Stimulated activated effector memory CD8-positive, alpha-beta T cell treated with anti-CD3 and anti-CD28 coated beads, Interleukin-12 subunit alpha, Interleukin-12 subunit beta, amount 100 ng/mL, for 72 hours (primary cell): ENCODE measurements at places on chromosomes 1 and 21.
A peak's percentile ranks its signal among the peaks of the same experiment; 100 is the strongest.

- DNase-seq: no peak
Observed at GRCh38 chr21:15788847-15789523, 59.2 kb downstream of the USP25 start.

GRCh38 chr1:61198554-61198953 lies 116.2 kb downstream of the NFIA start:
- DNase-seq: no peak

DNA sequence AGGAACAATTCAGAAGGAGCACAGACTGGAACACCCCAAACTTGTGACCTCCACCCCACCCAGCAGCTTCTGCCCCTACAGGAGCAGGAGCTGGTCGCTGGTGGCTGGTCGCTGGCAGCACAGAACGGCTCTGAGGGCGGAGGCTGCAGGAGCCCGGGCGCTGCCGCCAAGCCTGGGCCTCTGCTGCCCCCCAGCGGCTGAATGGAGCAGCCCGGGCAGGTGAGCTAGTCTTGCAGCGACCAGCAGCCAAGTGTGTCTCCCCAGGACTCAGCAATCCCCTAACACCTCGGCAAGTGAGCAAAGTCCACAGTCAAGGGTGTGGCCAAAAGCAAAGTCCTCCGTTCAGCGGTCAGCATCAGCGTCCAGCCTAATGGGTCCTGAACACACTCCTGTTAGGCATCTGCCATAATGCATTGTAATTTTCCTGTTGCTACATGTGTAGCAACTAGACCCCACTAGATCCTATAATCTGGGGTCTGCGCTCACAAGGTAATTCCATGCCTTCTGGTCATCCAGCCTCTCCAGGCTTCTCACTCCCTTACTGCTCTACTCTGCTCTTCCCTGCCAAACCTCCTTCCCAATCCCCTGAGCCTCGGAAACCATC lies 12.1 kb upstream of the GJB5 start:
- DNase-seq: peak; percentile 85

DNA sequence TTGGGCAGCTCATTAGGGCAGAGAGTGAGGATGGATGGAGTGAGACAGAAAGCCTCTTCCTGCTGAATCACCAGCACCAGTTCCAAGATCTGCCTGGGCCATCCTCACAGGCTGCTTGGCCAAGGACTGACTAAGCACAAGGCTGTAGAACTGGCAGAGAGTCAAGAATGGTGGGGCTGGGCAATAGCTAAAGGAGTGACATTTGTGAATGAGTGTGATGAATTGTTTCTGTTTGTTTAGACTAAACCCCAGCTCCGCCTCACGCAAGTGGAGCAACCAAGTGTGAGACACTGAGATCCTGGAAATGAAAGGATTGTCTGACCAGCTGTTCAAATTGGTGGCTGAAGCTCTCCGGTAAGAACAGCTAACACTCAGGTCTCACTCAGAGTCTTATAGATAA lies 38.6 kb downstream of the BRINP2 start:
- no peak for DNase-seq

- DNase-seq: peak; percentile 43
Observed at GRCh38 chr1:210332719-210333398, 4.2 kb downstream of the HHAT start.

GRCh38 chr1:1130206-1131120 lies 14.6 kb upstream of the C1orf159 start:
- no peak for DNase-seq

GRCh38 chr1:204127597-204128242 lies 24.1 kb downstream of the ETNK2 start:
- no peak for DNase-seq

GRCh38 chr1:12596007-12596821 lies 21.8 kb downstream of the DHRS3 start:
- no peak for DNase-seq

GRCh38 chr21:36516281-36516680 lies 36.4 kb upstream of the CLDN14 start:
- DNase-seq: no peak

DNA sequence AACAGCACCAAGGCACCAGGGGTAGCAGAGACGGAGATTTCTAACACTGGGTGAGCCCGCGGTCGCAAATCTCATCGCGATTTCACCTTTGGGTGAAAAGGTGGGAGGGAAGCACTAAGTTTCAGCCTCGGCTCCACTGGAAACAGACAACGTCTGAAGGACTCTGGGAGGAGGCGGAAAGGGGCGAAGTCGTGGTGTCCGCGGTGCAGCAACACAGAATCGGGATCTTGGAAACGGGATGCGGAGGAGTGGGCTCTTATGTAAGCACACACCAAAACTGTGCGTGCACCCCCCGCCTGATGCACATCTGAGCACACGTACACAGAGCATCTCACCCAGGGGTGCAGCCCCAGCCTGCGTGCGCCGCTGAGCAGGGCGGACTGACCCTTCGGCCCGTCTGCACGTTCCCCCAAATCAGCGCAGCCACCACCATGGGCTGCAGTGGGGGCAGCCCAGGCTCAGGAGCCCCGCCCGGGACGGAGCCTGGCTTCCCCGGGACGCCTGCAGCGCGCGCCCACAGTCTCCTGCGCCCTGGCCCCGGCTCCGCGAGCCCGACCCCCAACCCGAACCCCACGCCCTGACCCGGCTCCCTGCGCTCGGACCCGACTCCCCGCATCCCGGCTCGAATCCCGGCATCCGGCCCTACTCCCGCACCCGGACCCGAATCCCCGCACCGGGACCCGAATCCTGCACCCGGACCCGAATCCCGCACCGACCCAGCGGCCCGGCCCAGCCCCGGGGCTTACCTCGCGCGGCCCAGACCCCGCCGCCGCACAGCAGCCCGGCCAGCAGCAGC lies 670 bp downstream of the CLSTN1 start:
- peak; percentile 62 for DNase-seq

DNA sequence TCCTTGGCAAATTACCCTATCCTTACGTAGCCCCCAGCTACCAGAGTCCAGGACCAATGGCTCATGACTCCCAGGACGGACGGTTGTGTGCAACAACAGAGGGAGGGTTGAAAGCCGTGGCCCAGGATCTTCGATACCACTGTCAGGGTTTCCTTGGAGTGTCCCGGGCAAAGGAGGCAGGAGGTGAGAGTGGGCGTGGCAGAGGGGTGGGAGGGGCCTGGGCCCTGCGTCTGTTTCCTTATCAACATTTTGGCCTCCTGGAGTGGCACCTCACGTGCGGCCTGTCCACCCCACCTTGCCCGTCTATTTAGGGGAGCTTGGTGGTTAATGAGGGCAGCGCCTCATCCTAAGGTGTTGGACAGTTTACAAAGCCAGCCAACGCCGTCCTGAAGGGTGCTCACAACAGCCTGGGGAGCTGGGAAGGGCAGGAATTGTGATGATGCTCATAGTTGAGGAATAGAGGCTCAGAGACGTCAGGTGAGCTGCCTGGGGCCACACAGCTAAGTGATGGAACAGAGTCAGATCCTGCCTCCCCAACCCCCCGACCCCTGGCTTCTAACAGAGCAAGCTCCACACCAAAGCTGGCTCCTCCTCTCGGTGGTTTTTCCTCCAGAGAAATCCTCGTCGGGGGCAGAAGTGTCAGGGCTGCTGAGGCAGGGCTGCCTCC lies 17.4 kb upstream of the ARHGEF10L start:
- no peak for DNase-seq

DNA sequence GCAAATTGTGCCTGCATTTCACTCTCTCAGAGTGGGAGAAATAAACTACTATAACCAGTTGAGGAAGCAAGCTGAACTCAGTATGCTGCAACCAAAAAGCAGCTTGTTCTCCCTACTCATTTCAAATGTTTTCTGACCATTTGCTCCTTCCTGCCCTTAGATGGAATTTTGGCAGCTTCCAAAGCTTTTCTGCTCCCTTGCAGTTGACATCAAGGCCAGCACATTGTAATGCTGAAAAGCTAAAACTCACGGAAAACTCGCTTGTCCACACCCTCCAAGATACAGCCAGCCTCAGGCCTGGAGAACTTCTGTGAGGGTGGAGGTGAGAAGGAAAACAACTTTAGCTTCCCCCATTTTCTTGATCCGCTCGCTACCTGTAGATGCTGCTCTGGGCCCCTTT lies 5.0 kb upstream of the CHML start:
- DNase-seq: no peak

DNA sequence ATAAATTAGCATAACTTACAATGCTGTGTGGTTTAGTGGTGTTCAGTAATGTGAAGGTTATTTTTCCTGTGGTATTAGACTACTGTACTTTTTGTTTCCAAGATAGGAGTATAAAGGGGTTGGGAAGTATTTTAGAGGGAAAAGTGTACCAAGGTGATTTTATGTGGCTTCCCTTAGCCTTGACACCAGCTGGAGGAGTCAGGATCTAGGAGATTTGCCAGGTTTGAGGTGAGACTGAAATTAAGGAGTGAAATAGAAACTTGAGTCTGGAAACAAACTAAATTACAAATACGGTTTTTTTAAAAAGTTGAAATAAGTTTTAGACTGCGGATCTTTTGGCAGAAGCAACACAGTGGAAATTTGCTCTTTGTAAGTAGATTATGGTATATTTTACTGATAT lies 32.3 kb downstream of the COG2 start:
- DNase-seq: no peak

- DNase-seq: no peak
Observed at GRCh38 chr21:42377211-42377950, 11.0 kb upstream of the TFF1 start.

DNA sequence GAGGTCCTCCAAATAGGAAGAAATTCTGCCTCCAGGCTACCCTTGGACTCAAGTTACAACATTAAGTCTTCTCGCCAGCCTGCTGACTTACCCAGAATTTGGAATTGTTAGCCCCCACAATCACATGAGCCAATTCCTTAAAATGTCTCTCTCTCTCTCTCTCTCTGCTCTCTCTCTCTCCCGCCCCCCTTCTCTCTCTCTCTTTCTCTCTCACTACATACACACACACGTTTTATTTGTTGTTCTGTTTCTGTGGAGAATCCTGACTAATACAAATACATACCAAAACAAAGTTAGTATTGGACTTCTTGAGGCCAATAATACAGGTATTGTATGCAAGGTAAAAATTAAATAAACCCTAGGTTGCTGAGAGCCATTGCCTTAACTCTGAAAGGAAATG lies 72.1 kb downstream of the TNFSF18 start:
- no peak for DNase-seq

DNA sequence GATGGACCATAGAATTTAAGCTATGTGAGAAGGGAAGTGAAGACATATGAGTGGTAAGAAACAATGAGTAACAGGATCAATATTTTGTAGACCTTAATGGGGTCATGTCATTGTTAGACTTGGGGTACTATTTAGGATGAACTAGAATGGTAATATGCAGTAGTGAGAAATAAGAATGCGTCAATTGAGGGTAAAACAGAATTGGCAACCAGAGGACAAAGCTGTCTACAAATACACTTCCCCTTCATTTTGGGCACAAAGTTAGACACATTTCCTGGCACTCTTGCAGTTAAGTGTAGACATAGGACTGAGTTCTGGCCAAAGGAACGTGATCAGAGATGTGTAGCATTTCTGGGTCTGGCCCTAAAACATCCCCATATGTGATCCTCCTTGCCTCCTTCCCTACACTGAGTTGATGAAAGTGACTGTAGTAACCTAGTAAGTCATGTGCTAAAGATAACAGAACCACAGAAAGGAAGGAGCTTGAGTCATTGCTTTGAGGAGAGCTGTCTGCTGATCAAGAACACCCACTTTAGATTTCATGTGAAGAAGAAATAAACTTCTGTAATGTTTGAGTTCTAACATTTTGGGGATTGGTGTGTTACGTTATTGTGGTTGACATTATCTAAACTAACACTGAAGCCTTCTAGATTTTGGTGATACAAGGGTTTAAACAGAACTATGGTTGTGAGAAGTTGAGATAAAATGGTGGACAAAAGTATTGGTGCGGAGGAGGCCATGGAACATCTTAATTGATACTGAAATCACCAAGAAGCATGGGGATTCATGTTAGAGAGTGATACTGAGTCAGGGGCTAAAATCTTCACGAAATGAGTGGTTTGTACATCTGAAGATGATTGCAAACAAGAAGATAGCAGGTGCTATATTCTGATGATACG lies 41.7 kb downstream of the CD55 start:
- no peak for DNase-seq

GRCh38 chr1:219313961-219314360 lies 140.3 kb downstream of the LYPLAL1 start:
- DNase-seq: no peak
